Cortex of kidney (tissue), 1 donor: ENCODE measurements at places on chromosomes 6 and 20.

GRCh38 chr6:166500246-166500645, 86.2 kb downstream of the RAMACL start:
- no peak for DNase-seq

DNA sequence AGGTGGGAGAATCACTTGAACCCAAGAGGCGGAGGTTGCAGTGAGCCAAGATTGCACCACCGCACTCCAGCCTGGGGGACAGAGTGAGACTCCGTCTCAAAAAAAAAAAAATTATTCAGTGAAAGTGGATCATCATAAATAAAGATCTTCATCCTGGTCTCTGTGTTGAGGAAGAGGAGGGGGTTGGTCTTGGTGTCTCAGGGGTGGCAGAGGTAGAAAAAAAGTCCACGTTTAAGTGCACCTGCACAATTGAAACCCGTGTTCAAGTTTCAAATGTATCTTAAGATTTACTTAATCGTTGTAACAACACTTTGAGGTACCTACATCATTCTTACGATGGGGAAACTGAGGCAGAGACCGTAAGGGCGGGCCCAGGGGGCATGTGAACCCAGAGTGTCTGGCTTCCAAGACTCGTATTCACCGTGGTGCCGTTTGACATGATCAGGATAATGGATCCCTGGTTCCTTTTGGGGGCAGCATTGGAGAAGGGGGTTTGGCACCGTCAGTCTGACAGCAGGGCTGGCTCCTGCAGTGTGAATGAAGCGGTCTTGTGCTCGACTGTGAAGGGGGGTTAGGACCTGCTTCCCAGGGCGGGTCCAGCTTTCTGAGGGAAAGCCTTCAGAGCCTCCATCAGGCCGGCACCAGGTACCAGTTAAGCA, 32.9 kb upstream of the ID1 start:
- no peak for DNase-seq

- DNase-seq = no peak
Observed at GRCh38 chr20:38111366-38112232, 53.5 kb downstream of the TGM2 start.

GRCh38 chr6:56760842-56761241, 118.2 kb upstream of the DST start:
- no peak for DNase-seq

- DNase-seq = no peak
Observed at GRCh38 chr6:132298344-132298949, 102.8 kb downstream of the MOXD1 start.

GRCh38 chr6:34055223-34055933, 90.5 kb downstream of the GRM4 start:
- DNase-seq = no peak

- DNase-seq = no peak
Observed at GRCh38 chr20:58622671-58623578, 28.2 kb upstream of the STX16 start.

DNA sequence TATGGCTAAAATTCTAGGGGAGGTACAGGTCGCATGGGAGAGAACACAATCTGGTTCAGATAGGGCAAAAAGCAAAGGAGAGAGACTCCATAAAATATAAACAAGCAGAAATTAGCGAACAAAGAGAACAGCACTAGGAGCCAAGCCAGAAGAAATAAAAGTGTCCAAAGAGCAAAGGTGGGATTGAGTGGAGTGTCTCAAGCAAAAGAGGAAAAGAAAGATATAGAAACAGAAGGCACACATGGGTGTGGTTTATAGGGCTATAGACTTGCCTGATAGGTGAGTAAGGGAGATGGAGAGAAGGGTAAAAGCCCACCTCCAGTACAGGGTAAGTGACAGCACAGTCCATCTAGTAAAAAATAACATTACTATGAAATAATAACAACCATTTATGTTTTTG, 36.5 kb upstream of the IRAK1BP1 start:
- no peak for DNase-seq

DNA sequence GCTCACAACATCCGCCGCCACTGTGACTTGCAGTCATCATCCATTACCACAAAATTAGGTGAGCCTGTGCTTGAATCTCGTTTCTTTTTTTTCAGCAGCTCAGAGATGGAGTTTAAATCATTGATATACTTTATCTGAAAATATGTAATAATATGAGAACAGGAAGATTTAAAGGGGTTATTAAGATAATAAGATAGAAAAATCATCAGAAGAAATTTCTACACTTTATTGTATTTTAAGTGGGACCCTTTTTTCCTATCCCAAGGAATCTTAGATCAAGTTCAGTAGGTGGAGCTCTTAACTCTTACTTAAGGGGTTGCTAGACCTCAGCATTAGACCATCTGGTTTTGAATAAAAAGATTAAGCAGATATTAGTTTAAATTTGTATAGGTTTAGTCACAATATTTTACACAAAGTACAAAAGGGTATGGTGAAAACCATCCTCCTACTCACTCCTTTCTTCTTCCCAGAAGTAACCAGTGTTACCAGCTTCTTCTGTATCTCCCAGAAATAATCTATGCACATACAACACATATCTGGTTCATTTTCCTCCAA, 9.4 kb upstream of the NCOA7 start:
- no peak for DNase-seq

DNA sequence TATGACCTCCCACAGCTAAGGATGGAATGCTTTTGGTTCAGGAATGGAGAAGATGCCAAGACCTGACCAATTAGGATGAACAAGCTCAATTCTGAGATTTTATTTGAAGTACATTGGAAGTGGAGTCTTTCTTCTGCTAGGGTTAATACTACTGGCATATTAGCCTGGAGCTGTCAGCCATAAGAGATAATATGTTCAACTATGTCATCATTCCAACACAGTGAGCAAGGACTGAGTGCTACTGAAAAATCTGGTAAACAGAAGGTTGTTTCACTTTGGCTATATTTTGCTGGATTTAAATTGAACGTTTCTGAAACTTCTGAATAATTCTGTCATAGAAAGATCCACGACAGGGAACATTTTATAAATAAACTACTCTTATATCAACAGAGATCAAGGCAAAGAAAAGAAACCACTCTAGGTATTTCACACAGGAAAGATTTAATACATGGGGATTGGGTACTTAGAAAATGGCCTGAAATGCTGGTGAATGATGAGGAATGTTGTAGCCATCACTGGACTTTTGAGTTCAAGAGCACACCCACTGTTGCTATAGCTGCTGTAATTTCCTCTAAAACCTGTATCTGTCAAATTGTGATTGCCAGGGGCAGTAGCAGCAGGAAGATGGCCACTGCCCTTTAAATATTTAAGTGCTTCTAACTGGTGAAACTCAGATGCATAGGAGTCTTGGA, 200.5 kb downstream of the PLCB4 start:
- no peak for DNase-seq

DNA sequence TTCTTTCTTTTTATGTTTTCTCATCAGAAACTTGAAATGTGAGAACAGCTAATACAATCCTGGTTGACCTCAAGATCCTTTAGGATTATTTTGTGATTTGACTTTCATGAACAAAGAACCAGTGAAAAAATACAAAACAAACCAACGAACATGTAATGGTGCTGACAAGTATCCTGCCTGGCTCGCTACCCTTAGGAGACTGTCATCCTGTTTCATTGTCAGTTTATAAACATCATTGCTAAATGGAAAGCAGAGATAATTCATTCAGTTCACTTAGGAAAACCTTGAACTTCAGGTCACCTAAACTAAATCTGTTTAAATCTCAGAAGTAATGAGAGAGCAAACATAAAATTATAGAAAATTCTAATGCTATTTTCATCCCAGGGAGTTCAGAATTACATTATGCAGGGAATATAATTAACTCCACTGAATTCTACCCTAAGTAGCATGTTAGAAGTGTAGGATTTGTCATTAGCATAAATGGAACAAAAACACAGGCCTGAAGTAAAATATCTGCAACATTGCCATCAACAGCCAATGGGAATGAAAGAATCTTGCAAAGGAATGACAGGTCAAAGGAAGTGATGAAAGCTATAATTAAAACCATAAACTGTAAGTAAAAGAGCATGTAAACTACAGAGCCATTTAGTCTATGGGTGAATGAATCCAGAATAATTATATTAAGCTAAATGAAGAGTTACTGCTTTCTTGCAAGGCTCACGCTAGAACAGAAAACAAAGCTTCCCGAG, 401.2 kb upstream of the MANEA start:
- DNase-seq = no peak

DNA sequence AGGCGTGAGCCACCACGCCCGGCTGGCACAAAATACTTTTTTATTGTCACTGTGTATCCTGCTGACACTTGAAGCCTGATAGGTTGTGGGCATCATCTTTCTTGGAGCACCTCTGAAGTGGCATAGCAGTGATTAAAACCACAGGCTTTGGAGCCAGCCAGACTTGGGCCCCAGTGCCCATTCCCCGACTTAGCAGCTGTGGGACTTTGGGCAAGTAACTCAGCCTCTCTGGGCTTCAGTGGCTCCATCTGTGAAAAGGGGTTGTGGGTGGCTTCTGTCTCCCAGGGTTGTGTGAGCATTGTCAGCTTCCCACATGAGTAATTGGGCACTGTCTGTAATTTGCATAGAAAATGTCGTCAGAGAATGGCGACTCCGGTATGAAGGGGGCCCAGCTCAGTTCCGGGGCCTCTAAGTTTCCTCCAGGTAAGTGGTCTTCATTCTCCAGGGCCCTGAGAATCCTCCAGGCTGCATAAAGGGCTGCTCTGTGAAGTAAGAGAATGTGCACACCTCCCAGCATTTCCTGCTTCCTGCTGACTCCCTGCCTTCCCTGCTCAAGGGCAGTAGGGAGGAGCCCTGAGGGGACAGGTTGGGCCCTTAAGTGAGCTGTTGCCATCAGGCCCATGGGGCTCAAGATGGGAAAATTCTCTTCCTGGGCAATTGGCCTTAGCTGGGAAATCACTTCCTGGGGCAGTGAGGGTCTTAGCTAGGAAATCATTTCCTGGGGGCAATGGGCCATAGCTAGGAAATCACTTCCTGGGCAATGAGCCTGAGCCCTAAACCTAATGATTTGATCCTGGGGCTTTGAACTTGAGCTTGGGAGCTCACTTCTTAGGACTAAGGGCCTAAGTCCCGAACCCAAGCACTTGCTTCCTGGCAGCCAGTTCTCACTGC, 27.2 kb downstream of the ARHGAP40 start:
- no peak for DNase-seq

DNA sequence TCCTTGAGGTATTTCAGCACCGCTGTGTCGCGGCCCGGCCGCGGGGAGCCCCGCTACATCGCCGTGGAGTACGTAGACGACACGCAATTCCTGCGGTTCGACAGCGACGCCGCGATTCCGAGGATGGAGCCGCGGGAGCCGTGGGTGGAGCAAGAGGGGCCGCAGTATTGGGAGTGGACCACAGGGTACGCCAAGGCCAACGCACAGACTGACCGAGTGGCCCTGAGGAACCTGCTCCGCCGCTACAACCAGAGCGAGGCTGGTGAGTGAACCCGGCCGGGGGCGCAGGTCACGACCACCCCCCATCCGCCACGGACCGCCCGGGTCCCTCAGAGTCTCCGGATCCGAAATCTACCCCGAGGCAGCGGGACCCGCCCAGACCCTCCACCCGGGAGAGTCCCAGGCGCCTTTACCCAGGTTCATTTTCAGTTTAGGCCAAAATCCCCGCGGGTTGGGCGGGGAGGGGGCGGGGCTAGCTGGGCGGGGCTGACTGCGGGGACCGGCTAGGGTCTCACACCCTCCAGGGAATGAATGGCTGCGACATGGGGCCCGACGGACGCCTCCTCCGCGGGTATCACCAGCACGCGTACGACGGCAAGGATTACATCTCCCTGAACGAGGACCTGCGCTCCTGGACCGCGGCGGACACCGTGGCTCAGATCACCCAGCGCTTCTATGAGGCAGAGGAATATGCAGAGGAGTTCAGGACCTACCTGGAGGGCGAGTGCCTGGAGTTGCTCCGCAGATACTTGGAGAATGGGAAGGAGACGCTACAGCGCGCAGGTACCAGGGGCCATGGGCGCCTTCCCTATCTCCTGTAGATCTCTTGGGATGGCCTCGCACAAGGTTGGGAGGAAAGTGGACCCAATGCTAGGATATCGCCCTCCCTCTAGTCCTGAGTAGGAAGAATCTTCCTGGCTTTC, 693 bp downstream of the HLA-F start:
- no peak for DNase-seq

- DNase-seq = no peak
Observed at GRCh38 chr20:23141450-23142161, 55.5 kb upstream of the CD93 start.

DNA sequence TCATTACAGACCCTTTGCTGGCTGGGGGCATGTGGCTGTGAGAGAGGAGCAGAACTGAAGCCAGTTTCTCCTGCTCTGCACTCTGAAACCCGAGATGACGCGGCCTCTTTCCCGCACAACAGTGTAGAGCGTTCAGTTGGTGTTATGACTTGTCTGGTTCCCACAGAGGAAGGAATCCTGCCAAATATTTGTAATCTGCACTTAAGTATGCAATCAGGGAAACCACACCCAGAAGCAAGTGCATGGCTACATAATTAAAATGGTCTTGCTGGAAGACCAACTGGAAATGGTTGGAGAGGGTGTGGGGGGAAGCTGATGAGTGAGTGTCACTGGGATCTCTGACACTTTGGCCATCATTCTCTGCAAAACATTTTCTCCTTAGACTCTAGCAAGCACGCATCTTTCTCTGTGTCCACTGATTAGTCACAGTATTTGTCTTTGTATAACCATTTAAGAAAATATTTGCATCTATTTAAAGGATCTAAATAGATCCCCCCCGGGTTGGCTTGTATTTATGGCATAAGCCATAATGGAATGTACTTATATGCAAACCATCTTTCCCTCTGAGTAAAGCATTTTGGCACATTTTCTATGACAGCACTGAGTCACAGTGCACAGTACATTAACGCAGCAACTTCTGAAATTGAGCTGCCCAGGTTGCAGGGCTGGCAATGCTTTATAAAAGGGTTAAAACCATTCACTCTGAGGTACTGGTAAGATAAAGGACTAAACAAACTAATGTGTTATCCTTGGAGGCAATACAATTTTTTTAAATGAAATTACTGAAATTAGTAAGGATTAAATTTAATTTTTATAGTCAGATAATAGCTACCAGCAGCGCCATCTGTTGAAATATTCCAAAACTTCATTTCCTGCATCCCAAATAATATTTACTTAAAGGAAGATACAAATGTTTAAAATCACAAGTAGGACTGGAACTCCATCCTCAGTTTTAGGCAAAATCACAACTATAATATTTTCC, 76.7 kb downstream of the FOXC1 start:
- DNase-seq = no peak

GRCh38 chr20:18669241-18670019, 81.6 kb downstream of the DTD1 start:
- DNase-seq = no peak

- no peak for DNase-seq
Observed at GRCh38 chr6:11586536-11586935, 49.0 kb downstream of the TMEM170B start.

- DNase-seq = no peak
Observed at GRCh38 chr6:15623276-15624116, 39.3 kb downstream of the DTNBP1 start.
